ENCODE measurements at places on chromosomes 4 and X.

- H3K27ac ChIP-seq = no peak overlapping the region
- no peaks in the 10 kb centered on the region for H3K4me1 ChIP-seq
- no peaks in the 10 kb centered on the region for H3K36me3 ChIP-seq
- no peak for DNase-seq
- H3K4me3 ChIP-seq = no peak overlapping the region
Measured at GRCh38 chr4:187289371-187289770, 565.7 kb upstream of the FAT1 start.

GRCh38 chr4:33334416-33334815, 2614.2 kb downstream of the PCDH7 start:
- H3K27ac ChIP-seq = no peak overlapping the region
- no peaks in the 10 kb centered on the region for H3K4me1 ChIP-seq
- DNase-seq = no peak
- no peak overlapping the region for H3K4me3 ChIP-seq
- no peaks in the 10 kb centered on the region for H3K27me3 ChIP-seq

GRCh38 chrX:12975670-12975965, 708 bp downstream of the TMSB4X start:
- no peak for DNase-seq
- no peaks in the 10 kb centered on the region for H3K27me3 ChIP-seq
- H3K4me1 ChIP-seq = peaks cover 12% of the 10 kb centered on the region
- peak overlapping the region; percentile 68 for H3K4me3 ChIP-seq
- peak overlapping the region; percentile 85 for H3K27ac ChIP-seq

DNA sequence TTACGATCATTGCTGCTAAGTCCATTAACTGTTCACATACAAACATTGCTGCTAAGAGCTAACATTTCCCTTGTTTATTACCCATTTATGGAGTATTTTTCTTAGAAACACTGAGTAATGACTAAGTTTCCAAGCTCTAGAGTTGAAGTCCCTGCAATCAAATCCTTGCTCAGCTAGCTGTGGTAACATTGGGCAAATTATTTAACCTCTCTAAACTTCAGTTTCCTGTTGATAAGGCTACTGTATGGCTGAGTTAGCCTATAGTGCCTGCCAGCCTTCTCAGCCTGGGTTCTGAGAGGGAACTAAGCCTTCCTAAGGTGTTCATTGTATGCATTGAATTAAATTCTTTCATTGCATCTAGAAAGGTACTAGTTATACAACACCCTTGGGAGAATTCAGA, 15.2 kb upstream of the SCOC start:
- H3K4me3 ChIP-seq = no peak overlapping the region
- H3K36me3 ChIP-seq = no peaks in the 10 kb centered on the region
- no peak overlapping the region for H3K27ac ChIP-seq

DNA sequence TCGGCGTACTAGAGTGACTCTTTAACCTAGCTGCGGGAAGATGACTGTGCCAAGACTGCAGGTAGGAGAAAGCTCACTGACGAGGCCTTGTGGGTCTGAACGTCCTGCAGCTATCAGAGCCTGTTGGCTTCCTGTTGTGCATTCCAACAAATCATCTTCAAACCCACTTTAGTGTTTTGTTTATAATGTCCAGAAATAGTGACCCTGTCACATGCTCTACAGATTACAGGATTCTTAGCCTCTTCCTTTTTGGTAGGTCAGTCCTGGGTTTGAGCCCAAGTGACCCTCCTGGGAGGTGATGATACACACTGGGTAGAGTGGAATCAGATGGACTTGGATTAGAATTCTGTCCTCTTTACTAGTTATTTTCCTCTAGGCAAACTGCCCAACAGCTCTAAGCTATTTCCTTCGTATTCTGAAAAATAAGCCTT, 33.2 kb downstream of the HTT start:
- no peaks in the 10 kb centered on the region for H3K4me1 ChIP-seq
- H3K4me3 ChIP-seq = no peak overlapping the region
- DNase-seq = no peak
- no peaks in the 10 kb centered on the region for H3K27me3 ChIP-seq
- H3K27ac ChIP-seq = no peak overlapping the region

DNA sequence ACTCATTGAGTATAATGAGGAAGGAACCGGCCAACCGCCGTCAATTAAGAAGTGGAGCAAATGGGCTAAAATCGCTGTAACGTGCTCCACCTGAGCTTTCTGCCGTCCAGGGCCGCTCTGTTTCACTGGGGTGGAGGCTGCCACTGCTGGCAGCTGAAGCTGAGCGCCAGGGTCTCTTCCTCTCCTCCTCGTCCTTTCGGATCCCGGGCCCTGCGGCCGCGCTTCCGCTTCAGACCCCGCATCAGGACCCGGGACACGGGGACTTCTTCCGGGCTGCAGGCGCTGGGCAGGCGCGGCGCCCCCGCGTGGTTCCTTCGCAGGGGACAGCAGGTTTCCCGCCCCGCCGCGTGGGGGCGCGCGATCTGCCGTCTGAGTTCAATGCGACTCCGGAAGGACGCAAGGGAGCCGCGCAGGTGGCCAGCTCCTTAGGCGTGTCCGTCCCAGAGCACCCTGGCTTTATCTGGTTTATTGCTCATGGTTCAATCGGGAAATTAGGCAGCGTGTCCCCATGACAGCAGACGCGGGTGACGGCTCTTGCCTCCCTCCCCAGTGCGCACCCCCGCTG, 519.8 kb downstream of the TRIML1 start:
- no peaks in the 10 kb centered on the region for H3K4me1 ChIP-seq
- no peak overlapping the region for H3K27ac ChIP-seq
- no peak overlapping the region for H3K4me3 ChIP-seq
- no peak for DNase-seq
- no peaks in the 10 kb centered on the region for H3K36me3 ChIP-seq

DNA sequence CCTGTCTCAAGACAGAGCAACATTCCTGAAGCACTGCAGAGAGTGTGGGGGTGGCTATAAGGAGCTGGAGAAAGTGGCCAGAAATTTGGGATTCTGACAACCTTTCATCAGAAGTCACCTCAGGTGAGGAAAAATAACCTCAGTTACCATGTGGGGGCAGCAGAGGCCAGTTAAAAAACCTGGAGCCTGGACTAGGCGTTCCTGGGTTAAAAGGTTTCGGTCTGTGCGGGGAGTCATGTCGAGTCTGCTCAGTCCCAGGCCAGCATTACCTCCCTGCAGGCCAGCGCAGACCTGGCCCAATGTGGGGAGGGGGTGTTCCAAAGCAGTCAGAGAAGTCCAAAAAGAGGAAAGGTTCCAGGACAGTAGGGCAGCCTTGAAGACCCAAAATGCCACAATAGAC, 10.9 kb upstream of the NALF2 start:
- DNase-seq = no peak
- 0 out of 2 replicates have a peak, but pooled peaks cover 2% of the 10 kb centered on the region for H3K27me3 ChIP-seq
- no peaks in the 10 kb centered on the region for H3K4me1 ChIP-seq
- no peak overlapping the region for H3K4me3 ChIP-seq
- H3K27ac ChIP-seq = no peak overlapping the region

- H3K36me3 ChIP-seq = no peaks in the 10 kb centered on the region
- no peaks in the 10 kb centered on the region for H3K27me3 ChIP-seq
- H3K27ac ChIP-seq = no peak overlapping the region
Measured at GRCh38 chrX:124275182-124275894, 57.1 kb upstream of the TEX13D start.

GRCh38 chr4:37648084-37648817, 37.9 kb downstream of the RELL1 start:
- H3K36me3 ChIP-seq = no peaks in the 10 kb centered on the region
- peaks cover 31% of the 10 kb centered on the region for H3K4me1 ChIP-seq
- peak; percentile 82 for DNase-seq
- peak overlapping the region; percentile 23 for H3K4me3 ChIP-seq
- H3K27me3 ChIP-seq = no peaks in the 10 kb centered on the region
- H3K27ac ChIP-seq = peak overlapping the region; percentile 48

DNA sequence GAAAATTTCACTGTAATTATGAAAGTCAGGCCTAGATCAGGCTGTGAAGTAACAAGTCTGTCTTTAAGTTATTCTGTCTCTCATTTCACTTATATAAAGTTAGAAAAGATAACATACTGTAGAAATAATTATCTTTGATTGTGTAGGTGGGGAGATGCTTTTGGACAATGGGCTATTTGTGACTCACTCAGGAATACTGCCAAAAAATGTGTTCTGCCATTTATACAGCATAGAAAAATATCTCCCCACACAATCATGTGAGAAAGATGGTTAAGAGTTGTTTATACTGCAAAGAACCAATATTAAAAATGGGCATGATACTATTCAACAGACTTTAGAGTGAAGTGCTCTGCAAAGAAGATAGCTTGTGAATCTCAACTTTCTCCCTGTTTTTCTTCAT, 95.0 kb upstream of the GABRA2 start:
- H3K4me3 ChIP-seq = no peak overlapping the region
- no peaks in the 10 kb centered on the region for H3K36me3 ChIP-seq
- DNase-seq = no peak
- H3K27me3 ChIP-seq = no peaks in the 10 kb centered on the region

DNA sequence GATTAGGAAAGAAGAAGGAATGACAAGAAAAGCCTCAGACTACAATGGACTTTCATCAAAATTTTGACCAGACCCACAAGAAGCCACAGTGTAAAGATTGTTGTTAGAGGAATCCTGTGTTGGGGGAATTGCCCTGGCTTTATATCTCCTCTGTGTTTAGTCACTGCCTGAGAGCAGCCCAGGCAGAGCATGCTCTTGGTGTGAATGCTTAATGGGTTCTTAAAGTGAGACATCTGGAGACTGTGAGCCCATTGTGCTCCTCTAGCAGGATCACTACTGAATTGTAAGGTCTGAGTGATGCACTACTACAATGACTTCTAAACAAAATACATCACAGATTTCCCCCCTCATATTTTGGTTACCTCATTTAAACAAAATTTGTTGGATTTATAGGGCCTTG, 1860.5 kb upstream of the ADGRL3 start:
- H3K4me3 ChIP-seq = no peak overlapping the region
- no peaks in the 10 kb centered on the region for H3K4me1 ChIP-seq
- DNase-seq = no peak
- no peaks in the 10 kb centered on the region for H3K27me3 ChIP-seq

DNA sequence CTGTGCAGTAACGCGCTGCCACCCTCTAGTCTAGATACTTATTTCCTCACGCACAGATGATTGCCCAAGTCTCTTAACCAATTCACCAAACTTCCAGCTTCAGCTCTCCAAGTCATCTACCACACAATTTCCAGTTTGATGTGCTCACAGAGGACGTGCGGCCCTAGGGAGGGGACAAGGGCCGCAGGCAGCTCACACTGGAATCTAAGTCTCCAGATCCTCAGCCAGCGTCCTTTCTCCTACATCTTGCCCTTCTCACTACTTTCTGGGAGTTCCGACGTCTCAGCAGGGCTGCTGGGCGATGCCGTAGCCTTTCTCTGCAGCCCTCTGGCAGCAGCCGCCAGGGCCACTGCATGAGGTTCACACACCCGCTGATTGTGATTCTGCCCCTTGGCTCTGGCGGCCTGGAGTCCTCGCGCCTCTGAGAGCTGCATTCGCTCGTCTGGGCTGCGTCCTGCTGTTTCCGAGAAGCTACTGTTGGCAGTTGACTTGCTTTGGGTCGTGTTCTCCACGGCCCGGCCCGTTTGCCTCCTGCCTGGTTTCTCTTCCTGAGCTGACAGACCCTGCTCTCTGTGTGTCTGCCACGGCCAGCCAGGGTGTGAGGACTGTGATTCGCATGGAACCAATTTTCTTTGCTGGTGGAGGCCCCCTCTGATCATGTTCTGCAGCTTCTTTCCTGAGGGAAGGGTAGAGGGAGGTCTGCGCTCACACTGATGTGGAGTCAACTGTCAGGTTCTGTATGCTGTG, 14.1 kb upstream of the TMEM131L start:
- DNase-seq = no peak
- H3K4me3 ChIP-seq = no peak overlapping the region
- H3K4me1 ChIP-seq = no peaks in the 10 kb centered on the region
- H3K36me3 ChIP-seq = no peaks in the 10 kb centered on the region

- no peaks in the 10 kb centered on the region for H3K36me3 ChIP-seq
- H3K27me3 ChIP-seq = no peaks in the 10 kb centered on the region
- no peak overlapping the region for H3K27ac ChIP-seq
- H3K4me1 ChIP-seq = no peaks in the 10 kb centered on the region
- H3K4me3 ChIP-seq = no peak overlapping the region
Measured at GRCh38 chrX:10108288-10108687, 48.5 kb upstream of the CLCN4 start.

DNA sequence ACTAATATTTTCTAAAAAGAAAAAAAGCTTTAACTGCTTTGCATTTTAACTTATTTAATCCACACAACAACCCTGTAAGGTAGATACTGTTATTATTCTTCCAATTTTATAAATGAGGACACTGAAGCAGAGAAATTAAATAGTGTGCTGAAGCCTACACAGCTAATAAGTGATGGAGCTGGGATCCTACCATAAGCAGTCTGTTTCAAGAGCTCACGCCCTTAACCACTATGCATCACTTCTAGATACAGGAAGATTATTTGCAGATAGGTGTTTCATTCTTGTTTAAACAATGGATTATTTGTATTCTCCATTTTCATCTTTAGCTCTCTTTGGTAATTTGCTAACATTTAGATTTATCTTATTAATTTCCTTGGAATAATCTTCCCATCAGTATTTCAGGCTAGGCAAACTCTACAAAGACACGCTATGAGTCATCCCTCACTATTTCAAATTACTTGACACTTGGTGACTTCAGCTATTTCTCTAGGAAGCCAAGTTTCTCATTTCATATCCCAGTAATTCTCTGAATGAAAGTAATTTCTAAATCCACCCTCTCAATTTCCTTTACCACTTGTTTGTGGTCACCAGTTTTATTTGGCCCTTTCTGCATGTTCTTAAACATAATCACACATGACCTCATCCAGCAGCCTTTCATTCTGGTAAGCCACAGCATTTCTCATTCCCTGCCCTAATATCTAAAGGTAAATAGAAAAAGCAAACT, 67.3 kb downstream of the ASB9 start:
- H3K27me3 ChIP-seq = no peaks in the 10 kb centered on the region
- DNase-seq = no peak
- H3K36me3 ChIP-seq = no peaks in the 10 kb centered on the region
- H3K4me3 ChIP-seq = no peak overlapping the region
- no peaks in the 10 kb centered on the region for H3K4me1 ChIP-seq

GRCh38 chr4:171718665-171719064, 94.5 kb upstream of the GALNTL6 start:
- no peaks in the 10 kb centered on the region for H3K36me3 ChIP-seq
- H3K27me3 ChIP-seq = no peaks in the 10 kb centered on the region
- H3K4me1 ChIP-seq = no peaks in the 10 kb centered on the region
- DNase-seq = no peak
- no peak overlapping the region for H3K27ac ChIP-seq

GRCh38 chrX:15988661-15989603, 134.3 kb upstream of the AP1S2 start:
- no peak overlapping the region for H3K4me3 ChIP-seq
- no peak for DNase-seq
- H3K27me3 ChIP-seq = no peaks in the 10 kb centered on the region
- no peak overlapping the region for H3K27ac ChIP-seq

- H3K36me3 ChIP-seq = no peaks in the 10 kb centered on the region
- no peaks in the 10 kb centered on the region for H3K4me1 ChIP-seq
- no peak overlapping the region for H3K4me3 ChIP-seq
- no peak for DNase-seq
- H3K27ac ChIP-seq = no peak overlapping the region
Measured at GRCh38 chr4:82097504-82097903, 276.3 kb downstream of the HNRNPD start.

GRCh38 chrX:137032841-137033773, 688 bp downstream of the GPR101 start:
- peaks cover 17% of the 10 kb centered on the region for H3K4me1 ChIP-seq
- DNase-seq = no peak
- peak overlapping the region; percentile 17 for H3K4me3 ChIP-seq
- no peak overlapping the region for H3K27ac ChIP-seq
- no peaks in the 10 kb centered on the region for H3K36me3 ChIP-seq

GRCh38 chrX:154401045-154401799, 3.0 kb downstream of the RPL10 start:
- H3K4me3 ChIP-seq = no peak overlapping the region
- H3K27ac ChIP-seq = peak overlapping the region; percentile 64
- peaks cover 10% of the 10 kb centered on the region for H3K36me3 ChIP-seq
